ENCODE measurements at places on chromosomes 16 and 17.

GRCh38 chr16:27923751-27924150, 139.8 kb downstream of the GSG1L start:
- DNase-seq, result no peak

DNA sequence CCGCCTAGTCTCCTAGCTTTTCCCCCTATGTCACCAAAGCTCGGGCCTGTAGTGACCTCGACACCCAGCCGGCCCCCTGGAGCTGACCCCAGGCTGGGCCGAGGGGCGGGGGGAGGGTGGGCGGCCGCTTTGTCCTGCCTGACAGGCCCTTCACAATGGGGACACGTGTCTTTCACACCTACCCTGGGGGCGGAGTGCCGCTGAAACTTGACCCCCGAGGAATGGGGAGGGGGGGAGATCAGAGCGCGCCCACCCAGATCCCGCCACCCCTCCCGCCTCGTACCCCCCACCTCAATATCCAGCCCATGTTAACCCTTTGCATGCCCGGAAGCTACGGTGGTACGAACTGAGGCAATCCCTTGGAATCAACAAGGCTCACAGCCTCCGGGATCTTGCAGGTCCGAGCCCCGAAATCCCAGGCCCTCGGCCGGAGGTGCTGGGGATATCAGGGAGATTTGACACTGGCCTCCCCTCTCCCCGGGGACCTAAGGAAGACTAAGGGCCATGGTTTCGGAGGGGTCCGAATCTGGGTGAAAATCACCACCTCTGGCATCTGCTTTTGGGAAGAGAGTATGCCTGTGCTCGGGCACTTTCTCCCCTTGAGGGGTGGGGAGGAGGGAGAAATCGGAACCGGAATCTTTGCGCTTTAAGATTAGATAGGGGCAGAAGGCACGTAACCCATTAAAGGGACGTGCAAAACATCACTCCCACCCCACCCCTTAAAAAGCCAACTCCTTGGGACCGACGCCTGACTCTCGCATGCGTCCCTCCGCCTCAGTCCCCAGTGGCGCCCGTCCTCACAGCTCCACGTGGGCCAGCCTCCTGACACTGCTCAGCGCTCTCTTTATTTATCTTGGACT, 2.6 kb downstream of the NOG start:
- no peak for DNase-seq

DNA sequence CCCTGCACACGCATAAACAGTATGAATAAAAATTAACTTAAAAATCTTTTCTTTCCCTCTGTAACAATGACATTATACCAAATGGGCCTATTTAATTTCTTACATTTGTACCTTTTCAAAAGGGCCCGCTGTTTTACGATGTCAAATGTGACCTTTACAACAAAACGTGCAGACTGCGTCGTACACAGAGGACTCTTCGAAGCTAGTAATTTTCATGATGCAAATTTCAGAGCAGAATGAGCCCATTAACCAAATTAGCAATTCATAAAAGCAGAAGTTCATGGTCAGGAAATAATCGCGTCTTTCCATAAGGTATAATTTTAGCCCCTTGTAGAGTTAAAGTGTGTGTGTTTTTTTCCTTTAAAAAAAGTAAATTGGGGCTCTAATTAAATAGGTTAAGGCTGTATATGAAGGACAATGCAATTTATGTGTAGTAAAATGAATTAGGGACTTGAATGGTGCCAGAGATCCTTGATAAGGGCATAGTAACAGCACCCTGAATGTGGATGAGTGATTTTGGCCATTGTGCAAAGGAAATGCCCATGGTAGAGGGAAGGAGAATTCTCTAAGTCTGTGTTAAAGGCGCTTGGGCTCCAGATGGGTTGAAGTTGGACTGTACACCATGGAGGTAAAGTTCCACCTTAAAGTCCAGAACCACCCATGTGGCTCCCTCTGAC, 546.4 kb upstream of the EEF2KMT start:
- DNase-seq, result no peak

DNA sequence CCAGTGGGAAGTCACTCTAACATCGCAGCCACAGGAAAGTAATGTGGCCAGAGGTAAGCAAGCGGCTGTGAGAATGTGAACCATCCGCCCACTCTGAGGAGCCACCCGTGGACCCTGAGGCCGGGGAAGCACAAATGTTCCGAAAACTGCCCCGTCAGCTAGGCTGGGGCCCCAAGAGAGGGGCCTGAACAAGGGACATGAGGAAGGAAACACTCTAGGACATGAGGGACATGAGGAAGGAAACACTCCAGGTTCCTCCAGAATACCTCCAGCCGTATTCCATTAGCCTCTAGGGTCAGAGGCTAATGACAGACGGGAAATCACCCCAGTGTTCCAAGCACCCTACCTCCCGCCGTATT, 317 bp downstream of the TEFM start:
- DNase-seq, result no peak

DNA sequence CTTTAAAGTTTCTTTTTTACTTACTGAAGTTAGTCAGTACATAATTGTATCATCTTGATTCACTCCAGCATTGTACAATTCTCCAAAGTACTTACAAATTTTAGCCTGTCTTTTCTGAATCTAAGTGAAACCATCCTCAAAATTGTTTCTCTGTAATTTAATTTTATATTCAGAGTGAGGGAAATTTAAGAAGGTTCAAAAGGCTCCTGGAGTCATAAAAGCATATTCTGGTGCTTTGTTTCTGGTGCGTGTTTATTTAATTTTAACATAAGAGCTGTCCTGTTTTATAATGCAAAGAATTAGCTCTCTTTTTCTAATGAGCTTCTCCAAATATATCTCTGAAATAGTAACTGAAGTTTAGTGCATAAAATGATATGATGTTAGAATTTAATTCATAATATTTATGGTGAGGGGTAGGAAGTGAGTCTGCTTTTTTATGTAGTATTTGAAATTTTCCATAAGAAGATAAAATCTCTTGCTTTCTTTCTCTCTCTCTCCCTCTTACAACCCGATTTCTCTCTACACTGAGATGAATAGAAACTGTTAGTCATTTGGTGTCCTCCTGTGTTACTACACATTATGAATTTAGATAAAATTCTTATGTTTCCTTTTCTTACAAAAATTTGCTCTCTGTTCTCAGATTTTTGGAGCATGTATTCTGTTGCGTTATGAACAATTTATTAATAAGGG, 339.8 kb downstream of the BCAS3 start:
- DNase-seq, result no peak

DNA sequence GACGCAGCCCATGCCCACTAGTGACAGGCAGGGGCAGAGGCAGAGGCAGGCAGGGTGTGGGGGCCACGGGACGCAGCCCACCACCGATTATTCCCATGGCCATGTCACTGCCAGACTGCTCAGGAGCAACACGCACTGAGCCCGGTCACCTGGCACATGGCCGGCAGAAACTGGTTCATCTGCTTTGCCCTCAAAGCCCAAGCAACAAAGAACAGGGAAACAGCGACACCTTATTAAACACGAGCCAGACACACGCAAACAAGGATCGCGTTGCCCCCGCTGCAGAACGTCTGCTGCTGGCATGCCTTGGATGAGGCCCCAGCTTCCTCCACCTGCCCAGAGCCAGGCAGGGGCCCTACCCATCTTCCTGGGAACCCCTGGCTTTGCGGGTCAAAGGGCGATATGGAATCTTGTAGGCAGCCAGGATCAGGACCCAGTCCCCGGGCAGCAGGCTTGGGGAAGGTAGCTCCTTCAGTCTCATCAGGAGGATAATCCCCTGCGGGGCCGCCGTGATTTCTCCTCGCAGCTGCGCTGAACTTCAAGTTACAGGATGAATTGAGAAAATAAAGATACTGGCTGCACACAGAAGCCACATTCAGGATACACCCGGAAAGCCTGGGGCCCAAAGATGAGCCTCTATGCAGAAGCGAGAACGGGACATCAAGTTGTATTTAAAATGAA, 4.8 kb downstream of the TBC1D16 start:
- no peak for DNase-seq

DNA sequence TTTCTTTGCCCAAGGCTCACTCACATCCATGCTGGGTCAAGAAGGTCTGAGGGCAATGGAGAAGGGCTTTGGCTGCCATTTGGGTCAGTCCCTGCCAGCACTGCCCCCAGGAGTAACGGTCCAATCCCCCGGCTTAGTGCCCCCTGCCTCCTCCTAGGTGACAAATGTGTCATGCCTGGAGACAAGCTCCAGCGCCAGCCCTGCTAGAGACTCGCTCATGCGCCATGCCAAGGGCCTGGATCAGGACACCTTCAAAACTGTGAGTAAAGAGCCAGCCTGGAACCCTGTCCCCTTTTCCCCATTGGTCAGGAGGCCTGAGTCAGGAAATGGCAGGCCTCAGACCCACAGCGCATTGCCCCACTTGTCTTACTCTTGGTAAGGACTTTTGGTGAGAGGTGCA, 3.3 kb downstream of the CHCT1 start:
- no peak for DNase-seq

- no peak for DNase-seq
Observed at GRCh38 chr17:65523853-65524664, 37.4 kb downstream of the AXIN2 start.

GRCh38 chr17:74368341-74369081, 1.2 kb downstream of the GPR142 start:
- no peak for DNase-seq

DNA sequence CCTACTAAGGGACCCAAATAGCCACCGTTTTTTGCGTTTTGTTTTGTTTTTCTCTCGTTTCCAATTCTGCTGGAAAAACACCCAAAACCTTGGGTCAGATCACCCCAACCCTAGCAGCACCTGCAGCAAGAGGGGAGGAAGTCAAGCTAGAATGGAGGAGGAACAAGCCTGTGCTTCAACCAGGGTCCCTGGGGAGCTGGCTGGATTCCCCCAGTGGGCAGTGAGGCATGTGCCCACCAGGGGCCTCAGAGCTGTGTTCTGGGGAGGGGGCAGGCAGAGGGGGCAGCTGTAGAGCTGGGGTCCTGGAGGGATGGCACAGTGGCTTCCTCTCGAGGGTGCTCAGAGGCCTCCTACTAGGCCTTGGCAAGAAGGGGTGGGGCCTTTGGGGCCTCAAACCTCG, 6.5 kb downstream of the CD79B start:
- no peak for DNase-seq

DNA sequence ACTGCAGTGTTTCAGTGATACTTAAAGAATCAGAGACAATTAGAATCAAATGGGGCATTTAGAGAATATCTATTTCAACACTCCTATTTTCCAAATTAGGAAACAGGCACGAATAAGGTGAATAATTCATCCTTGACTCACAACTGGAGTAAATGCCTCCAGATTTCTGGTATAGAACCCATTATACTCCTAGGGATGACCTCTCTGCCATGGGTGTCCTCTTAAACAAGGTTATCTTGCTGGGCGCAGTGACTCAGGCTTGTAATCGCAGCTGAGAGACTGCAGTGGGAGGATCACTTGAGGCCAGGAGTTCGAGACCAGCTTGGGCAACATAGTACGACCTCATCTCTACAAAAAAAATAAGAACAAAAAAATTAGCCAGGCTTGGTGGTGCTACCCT, 139.8 kb upstream of the ELAC2 start:
- DNase-seq, result no peak

DNA sequence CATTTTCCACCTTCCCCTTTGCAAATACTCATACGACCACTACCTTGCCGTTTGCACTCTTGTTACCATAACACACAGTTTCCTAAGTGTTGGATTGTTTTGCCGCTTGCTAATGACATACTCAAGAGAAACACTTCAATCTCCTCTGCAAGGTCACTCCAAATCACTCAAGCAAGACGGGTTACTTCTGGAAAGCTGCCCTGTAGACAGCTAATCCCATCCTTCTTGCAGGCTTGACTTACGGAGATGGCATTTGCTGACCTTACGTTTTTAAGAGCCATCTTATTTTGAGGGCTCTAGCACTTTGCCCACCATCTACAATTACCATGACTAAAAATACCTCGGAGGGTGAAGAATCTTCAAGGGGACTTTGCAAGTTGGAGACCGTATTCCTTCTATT, 46.2 kb downstream of the MYH3 start:
- DNase-seq, result no peak

DNA sequence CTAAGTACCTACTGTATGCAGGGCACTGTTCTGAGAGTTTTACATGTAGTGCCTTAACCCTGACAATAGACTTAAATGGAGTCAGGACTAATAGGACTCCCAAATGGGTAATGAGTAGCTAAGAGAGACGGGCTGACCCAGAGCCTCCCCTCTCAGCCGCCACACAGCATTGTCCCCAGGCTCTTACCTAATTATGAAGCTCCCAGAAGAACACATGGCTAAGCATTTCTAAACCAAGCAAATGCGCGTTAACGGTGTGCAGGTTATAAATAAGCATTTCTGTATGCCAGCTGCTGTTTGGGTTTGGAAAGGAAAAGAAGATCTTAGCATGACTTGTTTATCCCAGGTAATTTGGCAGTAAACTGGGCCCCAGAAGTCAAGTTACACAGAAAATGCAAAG, 14.3 kb downstream of the KATNIP start:
- no peak for DNase-seq

DNA sequence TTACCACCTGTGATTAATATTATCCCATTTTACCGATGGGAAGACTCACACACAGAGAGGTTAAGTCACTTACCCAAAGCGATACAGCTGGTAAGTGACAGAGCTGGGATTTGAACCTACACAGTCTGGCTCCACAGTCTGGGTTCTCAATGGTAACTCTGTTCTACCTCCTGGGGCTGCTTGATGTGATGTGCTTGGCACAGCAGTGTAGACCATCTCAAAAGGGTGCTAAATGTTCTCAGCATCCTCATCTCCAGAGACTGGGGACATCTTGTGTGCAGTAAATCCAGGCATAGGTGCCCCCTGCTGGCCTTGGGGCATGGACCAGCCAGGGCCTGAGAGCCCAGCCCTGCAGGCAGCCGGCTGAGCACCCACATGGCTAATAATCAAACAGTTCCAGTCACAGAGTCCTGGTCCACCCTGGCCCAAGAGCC, 15.4 kb upstream of the KATNB1 start:
- DNase-seq, result no peak

DNA sequence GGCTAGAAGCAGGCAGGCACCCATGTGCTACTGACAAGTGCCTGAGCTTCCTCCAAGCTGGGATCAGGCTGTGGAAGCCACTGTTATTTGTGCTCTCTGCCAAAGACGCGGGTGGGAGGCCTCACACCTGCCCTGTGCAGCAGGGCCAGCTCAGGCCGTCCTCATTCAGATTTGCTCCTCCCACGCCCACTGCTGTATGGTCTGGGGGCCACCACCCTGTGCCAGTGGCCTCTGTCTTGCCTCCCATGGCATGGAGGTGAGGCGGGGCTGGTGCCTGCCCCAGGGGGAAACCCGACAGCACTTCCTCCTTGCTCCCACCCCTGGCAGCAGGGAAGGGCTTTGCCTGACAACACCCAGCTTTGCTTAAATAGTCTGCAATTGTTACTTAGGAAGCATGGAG, 356.5 kb upstream of the CDH8 start:
- no peak for DNase-seq

DNA sequence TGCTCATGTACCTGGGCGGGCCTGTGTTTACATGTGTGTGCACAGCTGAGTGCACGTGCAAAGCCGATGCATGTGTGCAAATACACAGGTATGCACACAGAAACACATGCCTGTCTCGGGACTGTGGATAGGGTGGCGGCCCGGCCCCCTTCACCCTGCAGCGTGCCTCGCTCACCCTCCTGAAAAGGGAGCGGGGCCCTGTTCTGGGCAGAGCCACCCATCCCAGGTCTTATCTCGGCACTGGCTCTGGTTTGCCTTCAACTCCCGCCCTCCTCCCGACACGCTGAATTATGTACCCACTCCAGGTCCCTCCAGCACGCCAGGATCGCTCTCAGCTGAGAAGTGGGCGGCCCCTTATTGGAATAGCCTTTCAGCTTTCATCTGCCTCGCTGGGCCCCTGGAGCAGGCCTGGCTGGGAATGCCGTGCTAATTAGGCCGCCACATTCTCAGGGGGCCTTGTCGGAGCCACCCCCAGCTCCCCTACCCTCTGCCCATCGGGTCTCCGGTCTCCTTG, 77.8 kb downstream of the RTN4RL1 start:
- no peak for DNase-seq

Data from GM12878 (cell line).